Activated naive CD4-positive, alpha-beta T cell treated with anti-CD3 and anti-CD28 coated beads for 36 hours (primary cell): ENCODE measurements at places on chromosomes 6 and 20.

DNA sequence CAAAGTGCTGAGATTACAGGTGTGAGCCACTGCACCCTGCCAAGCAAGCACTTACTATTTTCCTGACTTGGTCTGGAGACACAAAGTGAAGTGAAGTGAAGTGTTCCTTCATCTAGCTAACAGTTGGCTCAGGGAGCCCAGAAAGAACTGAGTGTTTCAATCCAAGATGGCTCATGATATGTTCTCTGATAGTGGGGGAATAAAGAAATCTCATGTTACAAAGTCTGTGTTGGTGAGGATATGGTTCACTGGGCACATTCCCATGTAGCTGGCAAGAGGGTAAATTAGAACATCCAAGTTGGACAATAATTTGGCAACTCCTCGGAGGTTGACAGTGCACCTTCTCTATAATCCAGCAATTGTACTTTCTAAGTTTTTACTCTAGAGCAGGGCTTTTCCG, 5.0 kb upstream of the ITPR3 start:
- DNase-seq, result no peak

- DNase-seq, result no peak
These were observed 26.1 kb downstream of the SH3BGRL2 start for GRCh38 chr6:79657238-79657637.

- no peak for DNase-seq
These were observed 253.6 kb upstream of the NOX3 start for GRCh38 chr6:155709262-155709661.

DNA sequence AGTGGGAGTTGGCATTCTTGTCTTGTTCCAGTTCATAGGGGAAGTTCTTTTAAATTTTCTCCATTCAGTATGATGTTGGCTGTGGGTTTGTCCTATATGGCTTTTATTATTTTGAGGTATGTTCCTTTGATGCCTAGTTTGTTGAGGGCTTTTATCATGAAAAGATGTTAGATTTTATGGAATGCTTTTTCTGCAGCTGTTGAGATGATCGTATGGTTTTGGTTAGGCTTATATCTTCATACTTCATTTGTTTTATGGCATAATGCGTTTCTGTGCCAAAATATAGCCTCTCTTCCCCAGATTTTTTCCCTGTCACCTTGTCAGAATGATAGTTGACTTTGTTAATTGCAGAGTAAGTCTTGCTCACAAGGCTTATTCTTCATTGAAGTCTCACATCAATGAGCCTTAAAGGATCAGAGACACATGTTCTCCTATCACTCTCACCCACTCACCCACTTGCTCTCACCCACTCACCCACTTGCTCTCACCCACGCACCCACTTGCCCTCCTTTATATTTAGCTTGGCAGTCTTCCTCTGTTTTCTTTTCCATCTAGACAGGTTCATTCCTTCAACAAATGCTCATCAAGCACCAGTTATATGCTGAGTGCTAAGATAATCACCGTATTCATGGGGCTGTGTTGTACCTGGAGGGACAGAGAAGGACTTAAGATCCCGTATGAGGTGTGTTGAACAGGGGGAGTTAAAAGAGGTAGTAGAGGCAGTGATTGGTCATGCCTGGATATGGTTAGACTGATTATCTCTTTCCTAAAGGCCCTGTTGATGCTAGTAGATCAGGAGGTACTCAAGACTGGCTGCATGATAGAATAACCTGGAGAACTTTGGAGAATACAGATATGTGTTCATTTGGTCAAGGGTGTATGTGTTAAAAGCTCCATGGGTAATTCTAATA, 19.3 kb downstream of the UST start:
- DNase-seq, result no peak

GRCh38 chr6:81475646-81476045, 276.8 kb downstream of the TENT5A start:
- no peak for DNase-seq

DNA sequence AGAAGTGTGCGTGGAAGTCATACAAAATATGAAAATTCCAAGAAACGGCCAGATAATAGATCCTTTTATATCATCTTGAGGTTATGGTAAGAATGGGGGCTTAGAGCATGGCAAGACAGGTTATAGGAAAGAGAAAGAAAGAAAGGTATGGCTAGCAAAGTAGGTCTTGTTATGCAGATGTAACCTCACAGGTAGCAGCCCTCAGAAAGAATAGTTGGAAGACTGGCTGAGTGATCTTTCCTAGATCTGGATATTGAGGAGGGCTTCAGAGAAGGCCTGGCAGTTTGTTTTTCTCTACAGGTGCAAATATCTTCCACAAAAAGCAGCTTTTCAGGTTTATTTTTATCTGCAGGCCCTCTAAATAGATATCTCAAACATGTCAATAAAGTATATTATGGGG, 679.5 kb downstream of the KHDRBS2 start:
- DNase-seq, result no peak

GRCh38 chr6:11403035-11403601, 134.4 kb upstream of the TMEM170B start:
- no peak for DNase-seq

DNA sequence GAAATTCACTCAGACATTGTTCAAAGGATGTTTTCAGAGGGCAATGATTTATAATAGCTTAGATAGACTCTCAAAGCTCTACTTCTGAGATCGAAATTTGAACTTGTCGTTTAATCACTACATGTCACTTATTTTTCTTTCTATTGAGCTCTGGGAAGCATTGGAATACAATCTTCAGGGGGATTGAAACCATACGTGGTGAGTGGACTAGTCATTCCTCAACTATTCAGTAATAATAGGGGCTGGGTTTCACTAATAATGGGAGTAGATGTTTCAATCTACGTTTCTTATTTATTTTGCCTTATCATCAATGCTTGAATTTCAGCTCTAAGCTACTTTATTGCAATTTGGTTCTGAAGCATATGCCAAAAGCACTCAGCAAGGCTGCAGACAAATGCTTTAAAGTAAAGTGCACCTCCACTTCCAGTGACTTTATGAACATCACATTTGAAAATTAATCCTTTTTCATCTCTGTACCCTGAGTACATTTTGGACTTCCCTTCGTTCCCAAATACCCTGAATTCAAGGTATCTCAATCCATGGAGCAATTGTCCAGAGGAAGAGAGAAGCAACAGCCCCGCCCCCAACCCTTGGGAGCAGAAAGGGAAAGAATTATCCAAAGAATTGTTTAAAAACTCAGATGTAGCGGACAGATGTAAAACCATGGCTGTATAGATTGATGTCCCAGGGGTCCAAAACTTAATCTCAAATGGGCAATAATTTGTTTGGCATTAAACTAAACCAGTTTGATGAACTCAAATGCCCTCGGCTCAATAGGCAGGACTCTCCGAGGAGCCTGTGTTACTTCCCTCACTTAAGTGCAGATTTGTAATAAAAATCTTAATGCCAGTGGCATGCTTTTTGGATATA, 68.1 kb downstream of the HFE start:
- no peak for DNase-seq

- DNase-seq, result no peak
These were observed 296.1 kb downstream of the TFAP2C start for GRCh38 chr20:56925082-56925830.

DNA sequence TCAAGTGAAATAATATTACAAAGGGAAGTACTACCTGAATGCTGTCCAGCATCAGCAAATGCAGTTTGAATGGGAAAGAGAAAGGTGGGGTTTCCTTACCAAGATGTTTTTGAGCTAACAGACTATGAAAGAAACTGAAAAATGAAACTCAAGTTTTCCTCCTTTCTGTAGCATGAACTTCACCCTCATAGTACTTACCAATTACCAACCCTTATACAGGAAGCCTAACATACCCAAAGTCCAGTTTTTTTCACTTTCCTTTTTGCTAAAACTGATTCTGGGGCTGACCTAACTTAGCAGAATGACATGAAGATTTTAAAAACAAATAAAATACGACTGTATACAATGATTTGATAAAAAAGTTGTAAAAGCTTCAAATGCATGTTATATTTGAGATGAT, 5.2 kb downstream of the ZNFX1 start:
- DNase-seq, result no peak

GRCh38 chr6:17584241-17584803, 15.8 kb upstream of the FAM8A1 start:
- DNase-seq, result peak; percentile 38

DNA sequence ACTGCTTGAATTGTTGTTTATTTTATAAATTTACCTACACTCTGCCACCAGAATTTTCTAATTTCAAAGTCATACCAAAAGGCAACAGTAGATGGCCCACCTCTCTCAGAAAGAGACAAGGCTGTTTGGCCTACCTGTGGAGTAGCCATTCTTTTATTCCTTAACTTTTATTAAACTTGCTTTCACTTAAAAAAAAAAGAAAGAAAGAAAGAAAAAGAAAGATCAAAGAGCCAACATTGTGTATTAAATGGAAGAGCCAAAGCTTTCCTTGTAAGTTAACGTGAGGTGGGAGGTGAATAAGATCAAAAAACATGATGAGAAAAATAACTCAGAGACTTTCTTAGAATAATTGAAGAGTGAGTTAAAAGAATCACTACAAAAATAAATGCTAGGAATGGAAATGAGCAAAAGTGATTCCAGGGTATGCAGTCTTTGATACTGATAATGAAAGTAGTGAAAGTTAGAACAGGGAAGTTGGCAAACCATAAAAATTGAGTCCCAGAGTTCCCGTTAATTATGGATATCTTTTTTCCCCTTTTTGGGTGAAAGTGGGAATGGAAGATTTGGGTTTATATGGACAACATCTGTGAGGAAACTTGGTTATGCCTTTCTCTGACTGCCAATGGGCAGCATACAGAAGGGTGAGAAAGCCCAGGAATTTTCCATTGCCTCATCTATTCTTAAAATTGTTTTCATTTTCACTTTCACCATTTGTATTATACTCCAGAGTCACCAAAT, 35.9 kb upstream of the MYB start:
- DNase-seq, result no peak

DNA sequence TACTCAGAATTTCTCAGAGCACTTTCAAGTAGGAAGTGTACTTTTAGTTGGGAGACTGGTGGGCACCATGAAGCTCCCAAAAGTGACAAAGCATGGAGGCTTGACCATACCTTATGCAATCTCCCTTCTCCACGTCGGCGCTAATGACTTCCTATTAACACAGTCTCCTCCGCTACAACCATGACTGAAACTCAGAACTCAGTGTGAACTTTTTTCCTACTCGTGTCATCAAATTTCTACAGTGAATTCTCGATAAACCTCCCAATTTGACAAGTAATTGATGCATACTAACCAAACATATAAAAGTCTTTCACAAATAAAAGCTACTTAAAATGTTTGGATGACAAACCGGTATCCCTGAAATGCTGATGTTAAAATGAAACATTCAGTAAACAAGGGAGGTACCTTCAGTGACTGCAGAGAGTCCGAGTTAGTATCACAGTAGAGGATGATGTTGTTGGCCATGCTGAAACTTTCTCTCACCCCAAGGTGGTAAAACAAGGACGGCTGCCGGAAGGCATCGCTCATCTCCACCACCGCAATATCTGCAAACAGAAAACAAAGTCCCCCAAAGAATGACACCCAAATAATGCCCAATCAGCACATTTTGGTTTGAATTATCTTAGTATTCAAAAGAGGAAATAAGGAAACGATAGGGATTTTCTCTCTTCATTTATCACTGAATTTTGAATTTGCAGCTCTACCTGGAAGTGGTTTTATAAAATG, 72.1 kb downstream of the MAP3K5 start:
- no peak for DNase-seq

GRCh38 chr6:128719786-128720185, 163.2 kb upstream of the LAMA2 start:
- DNase-seq, result no peak

GRCh38 chr6:169527306-169527705, 174.5 kb downstream of the WDR27 start:
- DNase-seq, result no peak

- no peak for DNase-seq
These were observed 1.8 kb upstream of the TTBK1 start for GRCh38 chr6:43241446-43241845.

GRCh38 chr6:123380257-123380656, 256.5 kb downstream of the TRDN start:
- no peak for DNase-seq

- DNase-seq, result peak; percentile 54
These were observed 29.5 kb downstream of the CDYL start for GRCh38 chr6:4805553-4806336.

DNA sequence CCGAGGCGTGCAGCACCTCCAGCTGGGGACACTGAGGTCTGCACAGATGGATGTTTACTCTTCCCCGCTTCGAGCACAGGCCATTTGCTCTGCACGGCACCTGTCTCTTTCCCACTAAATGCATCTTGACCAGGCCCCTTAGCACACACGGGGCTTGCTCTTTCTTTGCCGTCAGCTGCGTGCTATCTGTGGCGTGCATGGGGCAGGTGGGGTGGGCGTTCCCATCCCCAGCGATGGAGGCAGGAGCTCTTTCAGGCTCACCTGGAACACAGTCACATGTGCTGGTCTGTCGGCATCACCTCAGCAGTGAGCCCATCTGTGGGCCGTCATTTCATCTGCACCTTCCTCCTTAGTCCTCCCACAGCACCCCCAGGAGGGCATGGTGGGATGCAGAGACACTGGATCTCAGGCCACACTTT, 35.1 kb downstream of the RBM38 start:
- DNase-seq, result no peak

DNA sequence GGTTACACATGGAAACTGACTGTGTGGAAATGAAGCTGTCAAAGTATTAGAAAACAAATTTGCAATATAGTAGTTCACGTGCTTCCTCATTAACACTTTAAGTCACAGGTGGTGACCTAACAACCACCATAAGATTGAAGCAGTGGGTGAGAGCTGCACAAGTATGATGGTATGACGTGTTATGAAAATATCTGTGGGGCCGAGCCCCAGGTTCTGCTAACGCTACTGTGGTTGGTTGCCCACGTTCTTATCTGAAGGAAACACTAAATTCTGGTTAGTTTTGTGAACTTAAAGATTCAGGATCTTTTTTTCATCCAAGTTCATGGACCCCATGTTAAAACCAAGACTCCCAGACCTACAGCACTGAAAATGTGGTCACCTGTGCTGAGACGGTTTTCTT, 243.0 kb upstream of the RIN2 start:
- no peak for DNase-seq

GRCh38 chr6:6975459-6976111, 132.2 kb upstream of the RREB1 start:
- no peak for DNase-seq

DNA sequence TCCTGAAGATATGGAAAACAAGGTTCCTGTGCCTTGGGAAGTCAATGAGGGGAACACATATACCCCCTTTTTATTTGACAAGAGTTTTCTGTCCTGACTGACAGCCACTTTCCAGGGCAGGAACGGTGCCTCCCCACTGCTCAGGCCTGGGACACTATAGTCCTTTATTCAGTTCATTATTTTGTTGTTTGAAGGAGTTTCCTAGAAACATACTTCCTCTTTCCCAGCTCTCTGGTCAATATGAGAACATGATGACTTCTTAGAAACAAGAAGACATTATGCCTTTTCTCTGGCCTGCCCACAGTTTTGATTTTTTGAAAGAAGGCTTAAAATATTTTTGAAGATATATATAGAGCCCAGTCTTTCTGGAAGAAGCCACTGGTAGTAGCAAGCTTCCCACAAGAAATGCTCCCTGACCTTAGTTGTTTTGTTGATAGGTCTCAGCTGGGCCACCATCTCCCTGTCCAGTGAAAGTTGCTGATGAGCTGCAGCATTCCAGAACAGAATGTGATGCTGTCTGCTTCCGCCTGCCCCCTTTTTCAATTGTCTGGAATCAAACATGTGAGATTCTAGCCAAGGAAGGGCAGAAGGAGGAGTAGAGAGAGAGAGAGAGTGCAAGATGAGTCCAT, 350.0 kb upstream of the PRND start:
- DNase-seq, result no peak

GRCh38 chr6:18741741-18742140, 354.6 kb downstream of the RNF144B start:
- DNase-seq, result no peak

GRCh38 chr20:53128004-53128403, 155.8 kb downstream of the TSHZ2 start:
- DNase-seq, result no peak
